ENCODE measurements at places on chromosomes 7 and 10.

- no peak for DNase-seq
These were observed 112.6 kb downstream of the PTPRZ1 start for GRCh38 chr7:121985476-121986030.

- DNase-seq = no peak
These were observed 53.6 kb upstream of the AGR3 start for GRCh38 chr7:16935341-16935735.

DNA sequence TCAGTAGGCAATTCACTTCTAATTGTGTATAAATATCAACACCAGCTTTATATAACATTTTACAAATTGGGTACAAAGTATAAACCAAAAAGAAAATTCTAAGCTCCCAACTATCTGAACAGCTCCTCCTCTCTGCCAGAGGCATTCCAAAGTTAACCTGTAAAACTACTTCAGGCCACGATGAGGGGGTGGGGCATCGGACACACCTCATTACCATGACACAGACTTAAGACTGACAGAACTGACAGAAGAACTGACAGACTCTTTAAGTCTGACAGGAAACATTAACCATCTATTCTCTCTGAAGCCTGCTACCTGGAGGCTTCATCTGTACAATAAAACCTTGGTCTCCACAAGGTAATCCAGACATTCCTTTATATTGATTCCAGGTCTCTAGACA lies 12.3 kb downstream of the ESYT2 start:
- DNase-seq = no peak

GRCh38 chr7:467393-467828 lies 52.2 kb downstream of the PDGFA start:
- no peak for DNase-seq

DNA sequence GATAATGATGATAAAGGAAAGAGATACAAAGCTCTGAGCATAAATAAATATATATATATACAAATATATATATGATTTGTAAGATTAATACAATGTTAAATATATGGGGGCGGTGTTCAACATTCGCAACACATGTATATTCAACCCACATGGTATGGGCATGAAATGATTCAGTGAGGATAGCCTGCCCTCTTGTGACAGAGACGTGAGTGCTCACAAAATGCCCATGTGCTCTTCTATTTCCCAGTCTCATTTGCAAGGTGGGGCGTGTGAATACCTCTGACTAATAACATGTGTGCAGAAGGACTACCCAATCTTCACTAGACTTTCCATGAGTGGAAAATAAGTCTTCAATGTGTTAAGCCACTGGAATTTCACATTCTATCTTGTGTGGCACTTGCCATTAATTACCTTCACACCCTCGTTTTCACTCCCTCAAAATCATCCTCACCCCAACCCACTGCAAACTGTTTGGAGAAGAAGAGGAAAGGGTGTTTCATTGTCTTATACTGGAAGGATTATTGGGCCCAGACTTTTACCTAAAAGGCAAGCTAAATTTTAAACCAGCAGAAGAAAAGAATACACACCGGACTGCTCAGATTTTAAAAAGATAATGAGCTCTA lies 26.9 kb downstream of the ASAH2 start:
- DNase-seq = peak; percentile 2

DNA sequence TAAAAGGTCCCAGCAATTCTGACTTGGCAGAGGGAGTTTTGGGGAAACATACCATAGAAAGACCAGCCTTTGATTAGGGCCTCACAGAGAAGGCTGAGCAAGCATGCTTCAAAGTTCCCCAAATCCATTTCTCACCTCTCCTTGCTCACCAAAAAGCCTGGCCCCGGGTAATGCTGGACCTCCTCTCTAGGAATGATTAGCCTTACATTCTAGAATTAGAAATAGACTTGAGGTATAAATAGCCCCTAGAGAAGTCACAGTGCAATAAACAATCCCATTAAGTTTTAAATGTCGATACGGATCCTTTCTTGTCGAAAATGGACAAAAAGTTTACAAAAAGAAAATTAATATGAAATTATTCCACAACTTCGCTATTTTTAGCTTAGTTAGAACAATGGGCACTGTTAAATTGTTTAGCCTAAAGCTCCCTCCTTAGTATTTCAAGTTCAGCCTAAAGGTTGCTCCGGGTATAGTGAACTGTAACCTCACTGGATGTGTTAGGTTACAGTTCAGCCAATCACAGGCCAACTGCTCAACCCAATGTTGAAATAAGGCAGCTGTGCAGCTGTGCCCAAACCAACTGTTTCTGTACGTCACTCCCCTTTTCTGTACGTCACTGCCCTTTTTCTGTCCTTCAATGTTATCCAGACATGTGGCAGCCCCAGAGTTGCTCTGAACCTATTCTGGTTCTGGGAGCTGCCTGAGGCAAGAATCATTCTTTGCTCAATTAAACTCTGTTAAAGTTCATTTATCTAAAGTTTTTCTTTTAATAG lies 7.9 kb upstream of the GSDME start:
- DNase-seq = no peak

DNA sequence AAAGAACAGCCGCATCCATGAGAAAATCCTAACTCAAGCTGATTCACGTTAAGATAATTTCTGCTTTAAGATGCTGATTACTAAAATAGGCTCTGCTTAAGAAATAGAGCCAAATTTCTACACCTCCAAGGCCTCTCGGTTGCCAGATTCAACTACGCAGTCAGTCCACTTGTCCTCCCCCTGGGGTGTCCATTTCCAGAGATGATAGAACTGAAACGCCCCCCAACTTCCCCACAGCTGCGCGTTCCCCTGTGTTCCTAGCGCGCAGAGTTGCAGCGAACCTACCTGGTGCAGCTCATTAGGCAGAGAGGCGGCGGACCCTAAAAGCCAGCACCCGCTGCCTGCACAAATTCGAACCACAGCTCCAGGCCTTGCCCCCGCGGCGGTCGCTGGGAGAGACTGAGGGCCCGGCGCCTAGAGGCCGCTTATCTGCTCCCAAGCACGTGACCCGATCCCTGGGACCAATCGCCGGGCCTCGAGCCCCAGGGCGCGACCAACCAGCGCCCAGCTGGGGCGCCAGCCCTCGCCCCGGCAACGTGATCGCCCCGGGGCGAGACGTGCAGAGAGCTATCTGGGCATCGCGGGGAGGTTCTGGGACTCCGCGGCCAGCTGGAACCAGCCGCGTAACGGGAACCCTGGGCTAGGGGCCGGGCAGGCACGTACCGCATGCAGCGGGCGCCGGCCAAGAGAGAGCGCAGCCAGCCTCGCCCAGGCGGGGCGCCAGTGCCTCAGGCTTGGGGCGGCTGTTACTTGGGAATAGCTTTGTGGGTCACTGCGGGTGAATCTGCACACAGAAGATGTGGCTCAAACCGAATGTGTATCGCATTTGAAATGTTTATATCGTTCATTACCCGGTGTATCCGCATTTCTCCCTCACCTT lies at the start of gene PPP1R3C:
Gene PPP1R3C, minus strand, starts transcription at position 401 of the 880 bp plus-strand sequence. Its CDS starts 102 bp downstream, at position 299.
- DNase-seq = peak; percentile 42

DNA sequence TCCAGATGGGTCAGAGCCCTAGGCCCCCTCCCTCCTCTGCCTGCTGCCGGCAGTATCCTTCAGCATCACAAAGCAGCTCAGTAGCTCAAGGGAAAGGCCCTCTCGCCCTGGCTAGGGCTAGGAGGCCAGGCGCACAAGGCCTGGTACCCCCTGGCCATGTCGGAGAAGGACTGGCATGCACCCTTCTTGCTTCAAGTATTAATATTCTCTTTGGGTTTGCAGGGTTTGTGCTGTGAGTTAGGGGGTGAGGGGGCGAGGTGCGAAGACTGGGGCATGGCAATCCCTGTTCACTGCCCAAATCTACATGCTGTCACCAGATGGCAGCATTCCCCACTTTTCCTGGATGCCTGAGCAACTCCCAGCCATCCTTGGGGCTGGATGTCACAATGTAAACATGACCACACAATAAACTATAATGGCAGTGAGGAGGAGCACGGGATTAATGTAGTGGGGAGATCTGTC lies 105.2 kb downstream of the NEURL1 start:
- no peak for DNase-seq

DNA sequence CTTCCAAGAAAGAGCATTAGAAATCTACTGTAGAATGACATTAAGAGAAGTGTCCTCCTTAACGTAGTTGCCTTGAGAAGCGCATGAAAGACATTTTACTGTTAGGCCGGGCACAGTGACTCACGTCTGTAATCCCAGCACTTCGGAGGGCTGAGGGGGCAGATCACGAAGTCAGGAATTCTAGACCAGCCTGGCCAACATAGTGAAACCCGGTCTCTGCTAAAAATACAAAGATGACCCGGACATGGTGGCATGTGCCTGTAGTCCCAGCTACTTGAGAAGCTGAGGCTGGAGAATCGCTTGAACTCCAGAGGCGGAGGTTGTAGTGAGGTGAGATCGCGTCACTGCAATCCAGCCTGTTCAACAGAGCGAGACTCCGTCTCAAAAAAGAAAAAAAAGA lies 28.9 kb downstream of the TARP start:
- no peak for DNase-seq

DNA sequence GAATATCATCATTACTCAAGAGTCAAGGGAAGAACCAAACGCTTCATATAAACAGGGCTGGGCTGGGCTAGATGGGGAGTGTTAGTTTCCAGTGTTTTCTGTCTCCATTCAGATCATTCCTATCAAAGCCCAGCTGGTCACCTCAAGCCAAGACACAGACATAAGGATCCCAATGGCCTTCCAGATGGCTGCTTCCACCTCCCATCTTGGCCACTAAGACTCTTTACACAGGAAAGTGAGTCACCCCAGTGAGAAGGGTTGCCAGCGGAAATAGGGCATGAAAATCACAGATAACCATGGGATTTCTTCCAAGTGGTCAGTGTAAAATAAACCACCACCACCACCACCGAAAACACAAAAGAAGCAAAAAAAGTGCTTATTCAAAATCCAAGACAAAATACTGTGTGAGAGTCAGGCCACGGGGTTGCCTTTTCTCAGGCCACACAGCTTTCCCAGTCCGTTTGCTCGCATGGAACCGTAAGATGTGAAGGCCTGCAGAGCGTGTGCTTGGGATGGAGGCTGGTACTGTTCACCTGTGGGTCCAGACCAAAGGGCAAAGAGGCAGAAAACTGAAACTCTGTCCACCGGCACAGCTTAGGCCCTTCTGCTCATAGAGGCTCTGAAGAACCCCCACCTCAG lies 5.6 kb downstream of the PRSS2 start:
- DNase-seq = no peak

GRCh38 chr10:13340626-13341376 lies 7.3 kb downstream of the SEPHS1 start:
- DNase-seq = no peak

- DNase-seq = no peak
These were observed 100.3 kb downstream of the MCU start for GRCh38 chr10:72792288-72792687.

DNA sequence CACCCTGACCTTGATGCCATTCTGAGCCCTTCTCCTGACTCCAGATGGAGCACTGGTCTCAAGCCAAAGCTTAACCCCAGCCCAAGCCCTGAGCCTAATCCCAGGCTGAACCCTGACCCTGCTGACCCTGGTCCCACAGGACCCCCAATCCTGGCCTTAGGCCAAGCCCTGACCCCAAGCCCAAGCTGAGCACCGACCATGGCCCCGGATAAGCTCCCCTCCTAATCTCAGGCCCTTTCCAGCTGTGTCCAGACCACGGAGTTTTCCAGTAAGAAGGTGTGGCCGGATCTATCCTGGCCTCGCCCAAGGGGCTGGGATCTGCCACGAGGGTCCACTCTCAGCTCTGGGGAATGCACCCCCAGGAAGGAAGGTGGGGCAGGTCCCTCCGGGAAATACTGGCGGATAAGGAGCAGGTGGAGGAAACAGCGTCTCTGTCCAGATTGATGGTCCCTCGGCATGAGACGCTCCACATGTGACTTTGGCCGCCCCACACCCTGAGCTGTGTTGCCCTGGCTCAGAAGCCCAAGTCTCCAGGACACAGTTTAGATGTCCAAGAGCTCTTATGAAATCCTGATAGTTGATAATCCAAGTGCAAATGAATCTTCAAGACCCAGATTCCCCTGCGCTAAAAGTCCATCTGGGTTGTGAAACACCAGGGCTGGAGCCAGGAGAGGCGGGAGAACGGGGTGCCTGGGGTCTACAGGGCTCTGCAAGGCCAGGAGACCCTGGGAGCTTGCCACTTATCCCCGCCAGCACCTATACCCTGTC lies 10.4 kb downstream of the ELN start:
- no peak for DNase-seq

GRCh38 chr10:99619851-99620710 lies at the start of gene SLC25A28:
Gene SLC25A28, minus strand, starts transcription at chr10:99620439. Its CDS starts 104 bp downstream, at chr10:99620335.
- peak; percentile 88 for DNase-seq

DNA sequence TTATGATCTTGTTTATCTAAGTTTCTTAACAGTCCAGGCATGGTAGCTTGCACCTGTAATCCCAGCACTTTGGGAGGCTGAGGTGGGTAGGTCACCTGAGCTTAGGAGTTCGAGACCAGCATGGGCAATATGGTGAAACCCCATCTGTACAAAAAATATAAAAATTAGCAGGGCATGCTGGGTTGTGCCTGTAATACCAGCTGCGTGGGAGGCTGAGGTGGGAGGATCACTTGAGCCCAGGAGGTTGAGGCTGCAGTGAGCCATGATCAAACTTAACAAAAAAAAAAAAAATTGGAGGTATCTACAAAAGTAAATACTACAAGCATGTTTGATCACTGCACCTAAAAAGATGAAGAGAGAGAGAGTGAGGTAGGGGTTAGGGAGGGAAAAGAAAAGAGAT lies 9.0 kb upstream of the EZH2 start:
- no peak for DNase-seq

GRCh38 chr10:26090026-26090425 lies 126.5 kb upstream of the GAD2 start:
- no peak for DNase-seq

DNA sequence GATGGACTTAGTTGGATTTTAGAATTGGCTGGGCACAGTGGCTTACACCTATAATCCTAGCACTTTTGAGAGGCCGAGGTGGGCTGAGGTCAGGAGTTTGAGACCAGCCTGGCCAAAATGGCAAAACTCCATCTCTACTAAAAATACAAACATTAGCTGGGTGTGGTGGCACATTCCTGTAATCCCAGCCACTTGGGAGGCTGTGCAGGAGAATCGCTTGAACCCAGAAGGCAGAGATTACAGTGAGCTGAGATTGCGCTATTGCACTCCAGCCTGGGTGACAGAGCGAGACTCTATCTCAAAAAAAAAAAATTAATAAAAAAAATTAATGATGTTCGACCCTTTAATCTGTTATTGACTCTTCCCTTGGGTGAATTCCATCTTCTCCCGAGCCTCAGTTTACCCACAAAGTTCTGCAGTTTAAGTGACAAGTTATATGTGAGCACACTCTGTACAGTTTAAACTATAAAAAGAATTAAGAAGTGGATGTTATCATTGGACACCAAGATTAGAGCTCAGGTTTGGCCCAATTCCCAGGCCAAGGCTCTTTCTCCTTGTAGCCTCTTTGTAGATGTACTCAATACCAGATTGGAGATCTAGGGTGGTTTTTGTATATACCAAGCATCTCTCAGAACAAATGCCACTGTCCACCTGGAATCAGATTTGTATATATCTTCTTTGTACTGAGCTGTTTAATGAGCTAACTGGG lies 15.0 kb downstream of the KAT6B start:
- DNase-seq = no peak

GRCh38 chr10:47023237-47024045 lies 112.2 kb downstream of the PTPN20 start:
- no peak for DNase-seq

Measured in stimulated activated CD4-positive, alpha-beta T cell treated with anti-CD3 and anti-CD28 coated beads, Interleukin-2, amount 100 ng/mL, for 48 hours (primary cell).